H54 (cell line): ENCODE measurements at places on chromosomes 1 and 21.

DNA sequence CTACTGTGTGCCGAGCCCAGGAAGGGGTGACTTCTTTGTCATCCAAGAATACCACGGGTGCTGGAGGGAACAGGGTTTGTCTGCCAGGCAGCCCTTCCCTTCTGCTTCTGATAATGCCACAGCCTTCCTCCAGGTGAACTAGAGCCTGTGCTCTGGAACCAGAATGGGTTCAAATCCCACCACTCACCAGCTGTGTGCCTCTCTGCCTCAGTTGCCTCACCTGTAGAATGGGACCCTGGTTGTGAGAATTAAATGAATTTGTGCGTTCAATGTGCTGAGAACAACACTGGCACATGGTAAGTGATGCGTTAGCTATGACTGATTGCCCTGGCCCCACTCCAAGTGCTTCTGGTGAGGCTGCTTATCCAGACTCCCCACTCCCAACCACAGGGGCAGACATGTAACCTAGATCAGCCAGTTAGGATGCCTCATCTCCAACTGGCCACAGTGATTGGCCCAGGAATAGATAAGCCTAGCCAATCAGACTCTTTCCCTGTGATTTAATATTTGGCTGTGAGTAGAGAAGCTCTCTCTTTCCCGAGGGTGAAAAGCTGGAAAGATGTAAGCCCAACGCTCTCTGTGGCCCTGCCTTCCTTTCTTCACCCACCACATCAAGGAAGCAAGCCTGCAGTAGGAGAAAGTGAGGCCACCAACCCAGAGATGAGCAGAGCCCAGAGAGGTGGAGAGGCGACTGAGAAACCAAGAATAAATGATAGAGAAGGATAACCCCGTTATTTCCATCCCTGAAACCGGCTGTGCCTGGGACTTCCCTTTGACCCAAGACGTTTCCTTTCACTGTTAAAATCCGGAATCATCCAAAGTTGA lies 20.8 kb upstream of the LAPTM5 start:
- DNase-seq, result no peak

GRCh38 chr1:109793089-109793485 lies 29.4 kb upstream of the EPS8L3 start:
- DNase-seq, result no peak

DNA sequence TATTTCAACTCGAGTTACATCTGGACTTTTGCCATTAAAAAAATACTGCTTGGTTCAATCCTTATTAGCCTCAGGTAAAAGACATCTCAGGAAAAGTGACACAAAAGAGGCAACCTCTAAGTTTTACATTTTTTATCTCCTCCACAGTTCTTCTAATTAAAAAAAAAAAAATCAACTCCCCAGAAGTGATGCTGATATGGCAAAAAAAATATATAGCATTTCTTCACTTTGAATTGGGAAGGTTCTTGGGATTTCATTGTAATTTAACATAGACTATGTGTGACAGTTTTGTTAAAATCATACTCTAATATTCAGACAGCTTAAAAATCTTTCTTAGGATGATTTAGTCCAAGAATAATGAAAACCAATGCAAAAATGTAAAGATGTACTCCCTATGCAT lies 87.9 kb downstream of the LRRC8C start:
- no peak for DNase-seq

DNA sequence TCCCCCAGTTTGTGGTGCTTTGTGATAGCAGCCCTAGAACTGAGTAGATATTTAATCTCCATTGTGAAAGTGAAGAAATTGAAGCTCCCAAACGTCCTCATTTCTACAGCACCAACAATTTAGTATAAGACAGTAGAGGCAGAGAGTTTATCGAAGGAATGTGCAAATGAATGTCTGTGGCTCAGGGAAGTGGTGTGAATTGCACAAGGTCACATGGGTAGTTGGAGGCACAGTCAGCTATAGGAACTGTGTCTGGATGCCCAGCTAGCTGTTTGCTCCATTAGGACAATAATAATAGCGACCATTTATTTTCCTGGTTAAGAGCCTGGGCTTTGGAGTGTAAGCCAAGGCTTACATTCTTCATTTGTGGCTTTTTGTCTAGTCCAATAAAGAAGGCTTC lies 144.4 kb upstream of the USP24 start:
- DNase-seq, result no peak

DNA sequence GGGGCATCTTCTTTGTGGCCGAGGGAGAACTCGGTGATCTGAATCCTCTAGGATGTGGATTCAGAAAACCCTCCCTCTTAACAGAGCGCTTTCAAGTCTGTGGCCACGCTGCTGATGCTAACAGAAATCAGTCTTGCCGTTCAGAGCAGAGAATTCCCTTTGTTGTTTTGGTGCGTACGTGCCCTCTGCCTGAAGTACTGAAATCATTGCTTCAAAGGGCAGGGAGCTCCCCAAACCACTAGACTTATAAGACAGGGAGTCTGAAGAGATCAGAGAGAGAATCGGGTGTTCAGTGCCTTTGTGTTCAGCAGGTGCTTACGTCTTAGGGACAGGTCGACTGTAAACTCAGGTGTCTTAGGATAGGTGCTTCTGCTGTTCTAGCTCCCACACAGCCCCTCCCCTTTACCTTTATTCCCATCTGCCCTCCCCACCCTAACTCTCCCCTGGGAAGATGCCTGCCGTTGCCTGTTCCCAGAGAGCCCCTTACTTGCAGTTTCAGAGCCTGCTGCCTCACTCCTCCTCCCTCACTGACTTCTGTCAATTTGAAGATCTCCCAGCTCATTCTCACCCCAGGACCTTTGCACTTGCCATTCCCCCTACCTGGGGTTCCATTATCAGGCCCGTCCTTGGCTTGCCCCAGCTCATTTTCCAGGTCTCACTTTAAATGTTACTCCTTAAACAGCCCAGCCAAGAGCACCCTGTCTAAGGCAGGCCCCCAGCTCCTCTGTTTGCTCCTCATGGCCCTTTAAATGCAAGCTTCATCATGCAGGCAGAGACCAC lies 143.0 kb downstream of the CAMTA1 start:
- DNase-seq, result no peak

DNA sequence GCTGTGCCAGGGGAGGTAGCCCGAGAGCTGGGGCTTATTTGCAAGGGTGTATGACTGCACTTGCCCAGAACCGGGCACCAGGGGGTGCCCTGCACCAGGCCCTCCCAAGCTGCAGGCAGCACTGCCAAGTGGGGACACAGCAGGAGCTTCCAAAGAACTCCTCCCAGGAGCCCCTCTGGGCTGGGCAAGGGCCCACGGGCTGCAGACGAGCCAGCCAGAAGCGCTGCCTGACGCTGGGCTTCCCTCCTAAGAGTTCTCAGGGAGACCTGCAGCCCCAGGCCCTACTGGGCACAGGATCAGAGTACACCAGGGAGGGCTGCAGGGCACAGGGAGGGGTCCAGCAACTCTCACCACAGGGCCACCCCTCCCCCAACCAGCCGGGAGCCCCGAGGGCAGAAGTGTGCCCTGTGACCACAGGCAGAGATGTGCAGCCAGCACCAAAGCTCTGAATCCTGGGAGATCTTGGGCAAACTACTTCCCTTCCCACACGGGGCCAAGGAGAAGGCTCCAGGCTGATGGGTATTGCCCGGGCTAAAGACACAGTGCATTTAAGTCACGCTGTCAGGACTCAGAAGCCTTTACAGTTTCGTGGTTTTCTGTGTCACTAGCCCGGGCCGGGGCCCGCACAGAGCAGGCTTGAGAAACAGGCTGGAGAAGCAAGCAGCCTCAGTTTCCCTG lies 63.4 kb downstream of the KCNAB2 start:
- peak; percentile 89 for DNase-seq

DNA sequence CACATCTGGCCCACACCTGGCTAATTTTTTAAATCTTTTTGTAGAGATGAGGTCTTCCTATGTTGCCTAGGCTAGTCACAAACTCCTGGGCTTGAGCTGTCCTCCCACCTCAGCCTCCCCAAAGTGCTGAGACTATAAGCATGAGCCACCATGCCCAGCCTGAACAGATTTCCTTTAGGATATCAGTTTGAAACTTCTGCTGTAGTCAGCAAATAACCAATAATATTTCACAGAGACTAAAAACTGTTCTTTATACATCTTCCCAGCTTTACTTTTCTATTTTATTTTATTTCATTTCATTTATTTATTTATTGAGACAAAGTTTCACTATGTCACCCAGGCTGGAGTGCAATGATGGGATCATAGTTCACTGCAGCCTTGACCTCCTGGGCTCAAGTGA lies 29.9 kb upstream of the TEKT2 start:
- no peak for DNase-seq

- DNase-seq, result no peak
Observed at GRCh38 chr1:96715482-96715881, 6.1 kb upstream of the PTBP2 start.

GRCh38 chr1:1047963-1048362 lies 26.1 kb downstream of the RNF223 start:
- no peak for DNase-seq

GRCh38 chr1:180623579-180624347 lies 8.1 kb upstream of the XPR1 start:
- no peak for DNase-seq

GRCh38 chr1:59135761-59136255 lies 161.1 kb upstream of the FGGY start:
- DNase-seq, result no peak

- no peak for DNase-seq
Observed at GRCh38 chr1:219650880-219651279, 38.0 kb upstream of the ZC3H11B start.

GRCh38 chr1:194908643-194909042 lies 1699.6 kb downstream of the KCNT2 start:
- DNase-seq, result no peak

- DNase-seq, result peak; percentile 47
Observed at GRCh38 chr1:234893725-234894630, 234.7 kb downstream of the TOMM20 start.

DNA sequence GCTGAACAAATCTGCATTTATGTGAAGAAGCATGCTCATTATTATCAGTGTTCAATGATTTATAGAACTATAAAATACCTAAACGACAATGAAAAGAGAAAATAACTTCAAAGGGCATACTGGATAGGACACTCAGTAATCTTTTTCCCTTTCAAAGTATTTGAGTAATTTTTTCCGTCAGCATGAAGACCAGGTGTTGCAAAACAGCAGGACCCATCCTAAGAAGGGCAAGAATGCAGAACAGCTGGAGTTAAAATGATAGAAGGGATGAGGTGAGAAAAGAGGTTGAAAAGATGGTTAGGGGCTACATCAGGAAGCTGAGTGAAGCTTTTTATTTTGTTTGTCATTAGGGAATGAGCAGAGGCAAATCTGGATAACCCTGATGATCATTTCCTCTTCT lies 7.1 kb upstream of the RGS18 start:
- no peak for DNase-seq

GRCh38 chr21:27572696-27573095 lies 605.8 kb upstream of the ADAMTS5 start:
- DNase-seq, result no peak

DNA sequence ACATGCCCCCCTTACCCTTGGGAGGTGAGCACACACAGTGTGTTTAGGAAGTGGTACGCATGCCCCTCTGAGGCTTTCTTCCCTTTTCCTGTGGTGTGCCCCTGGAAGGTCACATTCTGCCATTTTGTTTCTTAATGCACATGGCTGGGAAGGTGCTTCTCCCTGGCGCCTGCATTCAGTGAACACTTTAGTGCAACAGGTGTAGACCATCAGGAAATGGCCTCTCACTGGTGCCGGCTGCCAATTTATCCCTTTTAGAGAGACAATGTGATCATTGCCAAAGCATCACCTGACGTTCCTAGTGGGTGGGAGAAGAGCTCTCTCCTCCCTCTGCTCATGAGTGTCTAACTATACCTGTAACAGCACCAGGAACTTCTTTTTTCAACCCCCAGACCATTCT lies 51.8 kb upstream of the PDE9A start:
- no peak for DNase-seq

DNA sequence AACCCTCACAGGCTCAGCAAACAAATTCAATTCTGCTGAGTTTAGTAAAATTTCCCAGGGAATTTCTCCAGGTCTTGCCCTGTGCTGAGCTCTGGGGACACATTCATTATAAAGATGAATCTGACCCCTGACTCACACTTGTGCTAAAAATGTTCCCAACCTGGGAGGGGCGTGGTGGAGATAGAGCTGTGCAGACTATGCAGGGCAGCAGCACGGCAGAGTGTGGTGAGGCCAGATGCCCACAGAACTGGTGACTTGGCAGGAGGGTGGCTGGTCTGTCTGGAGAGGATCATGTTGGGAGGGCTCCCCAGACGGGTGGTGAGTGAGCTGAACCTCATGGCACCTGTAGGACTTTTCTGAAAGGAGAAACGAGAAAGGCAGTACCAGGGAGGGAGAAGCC lies 31.6 kb downstream of the FAAH start:
- DNase-seq, result no peak

- DNase-seq, result no peak
Observed at GRCh38 chr1:153773096-153773921, 1.9 kb upstream of the SLC27A3 start.

DNA sequence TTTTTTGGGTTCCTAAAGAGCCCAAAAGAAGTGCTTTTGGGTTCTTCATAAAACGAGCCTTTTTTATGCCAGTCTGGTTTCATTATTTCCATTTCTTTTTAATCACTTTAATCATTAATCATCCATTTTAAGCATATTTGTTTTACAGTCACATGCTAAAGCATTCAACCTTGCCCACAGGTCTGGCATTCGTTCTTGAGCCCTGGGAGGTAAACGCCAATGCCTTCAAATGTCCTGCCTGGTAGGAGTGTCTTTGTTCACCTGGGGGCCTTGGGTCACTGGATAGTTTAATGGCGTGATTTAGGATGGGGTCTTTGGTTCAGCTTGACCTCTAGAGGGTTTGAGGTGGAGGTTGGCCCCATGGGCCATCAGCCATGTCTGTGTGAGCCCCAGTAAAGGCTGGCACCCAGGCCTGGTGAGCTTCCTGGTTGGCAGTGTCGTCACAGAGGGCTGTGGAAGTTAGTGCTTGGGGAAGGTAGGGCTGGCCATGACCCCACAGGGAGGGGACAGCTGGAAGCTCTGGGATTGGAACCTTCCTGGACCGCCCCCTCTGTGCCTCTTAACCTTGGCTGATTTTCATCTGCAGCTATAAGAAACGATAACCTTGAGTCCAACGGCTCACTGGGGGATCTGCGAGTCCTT lies 20.2 kb downstream of the C1orf174 start:
- no peak for DNase-seq

GRCh38 chr1:55684131-55684650 lies 469.0 kb upstream of the USP24 start:
- no peak for DNase-seq

- DNase-seq, result no peak
Observed at GRCh38 chr1:214044438-214045214, 56.9 kb downstream of the PROX1 start.

GRCh38 chr1:7474786-7475502 lies 296.2 kb upstream of the VAMP3 start:
- DNase-seq, result no peak
